Caco-2 (cell line): ENCODE measurements at places on chromosomes 4 and X.

- no peaks in the 10 kb centered on the region for H3K27me3 ChIP-seq
- no peaks in the 10 kb centered on the region for H3K36me3 ChIP-seq
- DNase-seq = no peak
- H3K4me1 ChIP-seq = no peaks in the 10 kb centered on the region
- no peak overlapping the region for H3K4me3 ChIP-seq
Measured at GRCh38 chr4:2827071-2827873, 16.4 kb upstream of the ADD1 start.

- no peak overlapping the region for H3K4me3 ChIP-seq
- H3K27me3 ChIP-seq = no peaks in the 10 kb centered on the region
- no peak for DNase-seq
- peak overlapping the region; percentile 42 for H3K27ac ChIP-seq
- no peaks in the 10 kb centered on the region for H3K36me3 ChIP-seq
Measured at GRCh38 chr4:87058356-87059073, 123.7 kb downstream of the AFF1 start.

DNA sequence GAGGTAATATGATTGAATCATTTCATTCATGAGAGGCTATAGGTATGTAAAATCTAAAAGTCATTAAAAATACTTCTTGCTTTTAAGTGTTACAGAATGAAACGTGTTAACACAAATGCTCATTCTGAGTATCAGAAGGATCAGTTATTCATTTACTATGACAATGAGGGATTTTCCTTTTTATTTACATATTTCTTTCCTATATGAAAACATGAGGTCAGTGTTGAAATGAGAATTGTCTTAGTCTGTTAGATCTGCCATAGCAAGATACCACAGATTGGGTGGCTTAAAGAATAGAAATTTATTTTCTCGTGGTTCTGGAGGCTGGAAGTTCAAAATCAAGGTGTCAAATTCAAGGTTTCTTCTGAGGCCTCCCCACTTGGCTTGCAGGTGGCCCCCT, 181.2 kb downstream of the ARHGAP10 start:
- H3K27me3 ChIP-seq = no peaks in the 10 kb centered on the region
- no peaks in the 10 kb centered on the region for H3K4me1 ChIP-seq
- H3K36me3 ChIP-seq = no peaks in the 10 kb centered on the region
- H3K4me3 ChIP-seq = no peak overlapping the region

- no peaks in the 10 kb centered on the region for H3K27me3 ChIP-seq
- H3K36me3 ChIP-seq = no peaks in the 10 kb centered on the region
- H3K4me1 ChIP-seq = no peaks in the 10 kb centered on the region
- no peak overlapping the region for H3K27ac ChIP-seq
- H3K4me3 ChIP-seq = no peak overlapping the region
Measured at GRCh38 chrX:39675619-39676018, 422.1 kb downstream of the BCOR start.

DNA sequence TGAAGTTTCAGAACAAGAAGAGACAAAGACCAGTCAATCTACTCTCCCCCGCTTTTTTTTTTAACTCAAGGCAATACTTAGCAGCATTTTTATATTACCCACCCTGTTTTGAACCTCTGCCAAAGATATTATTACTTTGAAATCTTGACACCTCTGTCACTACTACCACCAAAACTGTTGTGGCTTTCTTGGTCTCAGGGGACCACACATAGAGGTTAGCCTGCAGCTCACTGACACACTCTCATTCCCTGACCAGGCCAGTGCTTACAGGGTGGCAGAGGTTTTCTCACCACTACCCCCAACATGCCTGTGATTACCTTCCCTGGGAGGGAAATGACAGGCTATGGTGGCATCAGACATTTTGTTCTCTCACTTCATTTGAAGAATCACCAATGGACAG, 137.4 kb upstream of the STIM2 start:
- no peaks in the 10 kb centered on the region for H3K36me3 ChIP-seq
- no peak overlapping the region for H3K27ac ChIP-seq
- DNase-seq = no peak
